Activated T-cell treated with anti-CD3 and anti-CD28 coated beads for 4 hours (primary cell): ENCODE measurements at places on chromosomes 1 and 21.

- no peak for DNase-seq
These were observed 24.6 kb downstream of the LAMC2 start for GRCh38 chr1:183210681-183211080.

GRCh38 chr1:218848009-218848408 lies 325.7 kb upstream of the LYPLAL1 start:
- DNase-seq = no peak

GRCh38 chr21:25944672-25945213 lies 210.0 kb downstream of the GABPA start:
- no peak for DNase-seq

- no peak for DNase-seq
These were observed 298.8 kb downstream of the TGFB2 start for GRCh38 chr1:218643926-218644325.

GRCh38 chr1:179785031-179785431 lies 41.9 kb downstream of the FAM163A start:
- no peak for DNase-seq

DNA sequence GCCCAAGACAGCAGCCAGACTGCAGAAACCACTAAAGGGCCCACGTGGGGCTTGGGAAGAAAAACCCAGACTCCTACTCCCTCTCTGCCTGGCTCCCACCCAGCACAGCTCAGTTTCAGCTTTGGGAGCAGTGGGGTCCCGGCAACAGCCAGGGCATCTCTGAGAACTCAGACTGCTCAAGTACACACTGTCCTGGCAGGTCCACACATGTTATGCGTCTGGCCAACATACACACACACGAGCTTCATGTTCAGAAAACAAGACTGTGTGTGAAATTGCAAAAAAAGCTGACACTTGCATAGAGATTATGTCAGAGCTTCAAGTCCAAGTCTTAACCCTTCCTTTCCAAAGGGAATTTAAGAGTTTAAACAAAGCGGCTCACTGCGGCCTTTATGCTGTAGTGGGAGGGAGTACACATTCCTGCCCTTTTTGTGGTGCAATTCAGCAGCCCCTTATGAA lies 136.6 kb upstream of the CD34 start:
- DNase-seq = no peak

DNA sequence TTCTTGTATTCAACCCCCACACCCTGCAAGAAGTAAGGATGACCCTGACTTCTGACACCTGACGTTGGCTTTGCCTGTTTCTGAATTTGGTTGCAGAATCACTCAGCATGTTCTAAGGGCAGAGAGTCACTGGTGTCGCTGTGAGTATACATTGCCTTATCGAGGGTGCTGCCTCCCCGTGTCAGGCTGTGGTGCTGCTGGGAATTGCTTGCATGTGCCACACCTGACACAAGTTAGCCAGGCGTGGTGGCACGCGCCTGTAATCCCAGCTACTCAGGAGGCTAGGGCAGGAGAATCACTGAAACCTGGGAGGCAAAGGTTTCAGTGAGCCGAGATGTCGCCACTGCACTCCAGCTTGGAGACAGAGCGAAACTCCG lies 45.9 kb downstream of the WDR4 start:
- DNase-seq = no peak

DNA sequence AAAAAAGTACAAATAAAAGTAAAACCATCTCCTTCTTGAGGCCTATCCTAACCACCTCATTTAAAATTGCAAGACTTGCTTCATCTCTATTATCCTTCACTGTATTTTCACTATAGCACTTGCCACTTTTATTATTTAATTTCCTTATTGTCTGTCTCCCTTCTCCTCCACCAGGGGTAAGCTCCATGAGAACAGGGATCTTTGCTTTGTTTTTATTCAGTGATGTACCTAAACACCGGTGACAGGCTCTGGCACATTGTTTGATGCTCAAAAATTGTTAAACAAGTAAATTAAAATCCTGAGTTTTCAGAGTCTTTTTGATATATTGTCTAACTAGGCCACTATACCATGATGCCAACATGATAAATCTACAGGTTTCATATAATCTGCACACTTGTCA lies 17.2 kb upstream of the SPEN start:
- DNase-seq = no peak

- no peak for DNase-seq
These were observed 106.8 kb downstream of the TOMM20 start for GRCh38 chr1:235021815-235022214.

- no peak for DNase-seq
These were observed 55.1 kb downstream of the DISP3 start for GRCh38 chr1:11533790-11534787.

DNA sequence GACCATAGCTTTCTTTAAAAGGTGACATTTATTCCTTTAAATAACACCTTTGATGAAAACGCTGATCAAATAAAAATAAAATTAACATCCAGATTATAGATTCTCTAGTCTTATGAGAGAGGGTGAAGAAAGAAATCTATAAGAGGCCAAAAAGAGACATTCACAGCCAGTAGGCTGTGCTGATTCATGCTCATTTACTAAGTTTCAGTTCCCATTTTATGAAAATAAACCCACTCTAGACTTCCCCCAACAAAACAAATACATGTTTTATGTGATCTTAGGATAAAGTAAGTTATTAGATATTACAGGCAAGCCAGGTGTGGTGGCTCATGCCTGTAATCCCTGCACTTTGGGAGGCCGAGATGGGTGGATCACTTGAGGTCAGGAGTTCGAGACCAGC lies 21.1 kb downstream of the ESRRG start:
- no peak for DNase-seq

DNA sequence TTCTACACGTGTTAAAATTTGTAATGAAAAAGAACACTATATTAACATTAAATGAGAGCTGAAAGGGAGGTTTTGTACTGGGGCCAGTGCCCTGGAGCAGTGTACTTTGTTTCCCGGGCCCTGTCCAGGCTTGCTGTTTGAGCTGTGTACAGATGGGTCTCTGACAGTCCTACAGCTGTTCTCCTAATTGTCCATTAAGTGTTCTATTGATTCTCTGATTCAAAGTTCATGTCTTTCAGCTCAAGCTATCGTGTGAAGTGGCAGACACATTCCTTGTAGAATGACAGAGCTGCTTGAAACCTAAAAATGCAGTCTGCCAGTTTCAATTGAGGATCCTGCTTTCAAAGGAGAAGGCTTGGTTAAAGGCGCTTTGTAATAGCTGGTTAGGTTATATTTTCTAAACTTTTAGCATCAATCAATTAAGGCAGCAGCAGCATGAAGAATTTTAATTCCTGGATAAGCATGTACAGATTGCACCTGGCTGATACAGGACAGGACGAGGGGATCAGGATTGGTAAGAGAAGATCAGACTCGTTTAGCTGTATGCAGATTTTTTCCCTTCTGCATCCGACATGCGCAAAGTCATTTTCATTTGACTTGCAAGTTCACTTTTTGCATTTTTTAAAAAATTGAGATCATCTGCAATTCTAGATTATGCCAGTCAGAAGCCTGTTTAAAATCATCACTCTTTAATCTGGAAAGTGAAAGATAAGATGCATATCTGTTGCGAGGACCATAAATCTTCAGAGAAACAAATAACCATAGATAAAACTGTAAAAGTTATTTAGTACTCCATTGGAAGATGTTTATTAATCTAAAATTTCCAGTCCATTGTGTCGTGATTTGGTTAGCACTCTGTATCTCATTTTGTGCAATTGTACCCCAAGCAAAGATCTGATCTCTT lies 98.5 kb downstream of the ATG4C start:
- DNase-seq = no peak

DNA sequence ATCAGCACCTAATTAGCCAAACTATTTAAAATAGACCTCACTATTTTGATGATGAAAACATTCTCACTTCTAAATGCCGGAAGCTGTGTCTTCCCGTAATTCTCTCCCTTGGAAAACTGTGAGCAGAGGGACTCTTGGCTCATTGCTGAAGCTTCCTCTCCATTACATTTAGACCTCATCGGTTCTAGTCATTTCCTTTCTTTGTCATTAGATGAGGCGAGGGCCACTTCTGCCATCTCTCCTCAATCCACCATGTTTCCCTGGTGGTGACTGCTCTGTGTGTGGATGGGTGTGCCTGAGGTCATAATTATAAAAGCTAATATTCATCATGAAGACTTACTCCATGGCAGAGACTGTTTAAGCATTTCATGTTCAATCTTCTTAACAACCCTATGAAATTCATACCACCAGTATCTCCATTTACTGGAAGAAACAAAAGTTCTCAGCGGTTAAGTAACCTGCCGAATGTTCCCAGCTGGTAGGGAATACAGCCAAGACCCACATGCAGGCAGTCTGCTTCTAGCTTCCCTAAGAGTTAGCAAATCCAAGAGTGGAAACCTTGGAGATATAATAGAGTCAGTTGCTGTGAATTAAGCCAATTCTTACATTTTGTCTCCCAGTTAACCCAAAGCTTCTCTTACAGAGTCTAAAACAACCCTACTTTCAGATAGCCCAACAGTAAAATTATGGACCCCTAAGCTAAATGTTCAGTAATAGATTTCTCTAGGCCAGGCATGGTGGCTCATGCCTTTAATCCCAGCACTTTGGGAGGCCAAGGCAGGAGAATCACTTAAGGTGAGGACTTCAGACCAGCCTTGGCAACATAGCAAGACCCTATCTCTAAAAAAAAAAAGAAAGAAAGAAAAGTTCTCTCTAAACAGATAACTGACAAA lies 156.2 kb downstream of the ZBTB18 start:
- no peak for DNase-seq

DNA sequence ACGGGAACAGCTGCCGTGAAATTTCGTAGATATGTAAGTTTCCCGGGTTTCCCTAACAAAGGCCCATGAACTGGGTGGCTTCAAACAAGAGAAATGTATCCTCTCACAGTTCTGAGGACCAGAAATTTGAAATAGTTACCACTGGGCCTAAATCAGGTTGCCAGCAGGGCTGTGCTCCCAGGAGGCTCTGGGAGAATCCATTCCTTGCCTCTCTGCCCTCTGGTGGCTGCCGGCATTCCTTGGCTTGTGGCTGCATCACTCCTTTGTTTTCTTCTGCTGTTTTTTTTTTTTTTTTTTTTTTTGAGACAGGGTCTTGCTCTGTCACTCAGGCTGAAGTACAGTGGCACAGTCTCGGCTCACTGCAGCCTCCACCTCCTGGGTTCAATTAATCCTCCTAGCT lies 23.7 kb downstream of the UMODL1 start:
- no peak for DNase-seq
